ENCODE measurements at places on chromosomes 3 and 15. TPM values are rescaled to one million over a fixed set of nuclear protein-coding genes. Genes with fewer than 3 reads are reported as not detected.

Gene MAP1A
- total RNA-seq = 5.3 TPM

DNA sequence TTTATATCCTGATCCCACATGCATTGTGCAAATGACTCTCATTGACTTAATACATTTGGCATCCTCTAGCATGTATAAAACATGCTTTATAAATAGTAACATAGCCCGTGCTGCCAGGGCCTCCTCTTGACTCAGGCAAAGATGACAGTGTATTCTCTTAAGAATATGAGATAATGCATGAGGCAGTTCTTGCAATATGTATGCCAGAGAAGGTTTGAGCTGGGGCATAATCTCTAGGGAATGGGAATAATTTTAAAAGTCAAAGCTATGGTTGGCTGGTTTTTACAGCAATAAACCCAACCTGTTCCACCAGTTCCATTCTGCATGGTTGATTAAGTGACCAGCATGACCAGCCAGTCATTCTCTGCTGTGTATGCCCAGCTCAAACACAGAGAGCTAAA lies 179.0 kb upstream of the PFN2 start:
- DNase-seq = no peak

Gene MYLK
- 689 TPM for total RNA-seq

DNA sequence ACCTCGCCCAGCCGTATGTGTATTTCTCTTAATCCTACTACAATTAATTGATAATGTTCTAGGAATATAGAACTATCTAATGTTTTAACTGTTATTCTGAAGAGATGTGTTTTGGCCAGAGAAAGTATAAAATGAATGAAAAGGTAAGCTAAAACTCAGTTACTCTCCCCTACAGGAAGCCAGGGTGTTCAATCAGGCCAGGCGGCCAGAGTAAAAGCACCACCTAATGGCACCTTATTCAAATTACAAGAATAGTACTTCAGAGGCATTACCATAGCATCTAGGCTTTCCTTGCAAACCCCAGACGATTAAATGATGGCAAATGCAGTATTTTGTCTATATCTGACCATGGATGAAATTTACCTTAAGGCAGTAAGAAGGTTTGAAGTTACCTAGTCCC lies 10.4 kb downstream of the SLC12A8 start:
- DNase-seq = no peak

Gene LRRC31
- 5.5 TPM for total RNA-seq

DNA sequence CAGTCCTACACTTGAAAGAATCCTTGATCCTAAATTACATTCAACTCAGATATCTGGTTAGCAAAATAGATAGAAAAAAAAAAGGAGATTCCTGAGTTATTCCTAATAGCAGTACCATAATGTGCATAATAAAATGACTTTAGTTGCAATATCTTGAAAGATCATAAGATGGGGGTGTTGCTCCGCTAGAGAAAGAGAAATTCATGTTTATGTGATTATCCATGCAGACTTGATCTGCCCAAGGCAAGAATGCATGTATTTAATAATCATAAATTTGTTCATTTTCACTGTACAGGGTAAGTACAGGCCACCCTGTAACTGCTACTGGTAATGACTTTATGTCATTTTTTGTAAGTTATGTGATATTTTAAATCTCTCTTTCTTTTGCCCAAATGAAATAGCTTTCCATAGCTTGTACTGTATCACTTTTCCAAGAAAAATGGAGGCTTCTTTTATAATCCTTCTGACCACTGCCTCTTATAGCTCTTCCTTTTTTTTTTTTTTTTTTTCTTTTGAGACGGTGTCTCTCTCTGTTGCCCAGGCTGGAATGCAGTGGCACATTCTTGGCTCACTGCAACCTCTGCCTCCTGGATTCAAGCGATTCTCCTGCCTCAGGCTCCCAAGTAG lies 84.6 kb downstream of the HCN4 start:
- peak; percentile 20 for DNase-seq
